ENCODE measurements at places on chromosomes 4 and X.

GRCh38 chr4:141058591-141059512 lies 74.4 kb downstream of the RNF150 start:
- DNase-seq, result no peak

DNA sequence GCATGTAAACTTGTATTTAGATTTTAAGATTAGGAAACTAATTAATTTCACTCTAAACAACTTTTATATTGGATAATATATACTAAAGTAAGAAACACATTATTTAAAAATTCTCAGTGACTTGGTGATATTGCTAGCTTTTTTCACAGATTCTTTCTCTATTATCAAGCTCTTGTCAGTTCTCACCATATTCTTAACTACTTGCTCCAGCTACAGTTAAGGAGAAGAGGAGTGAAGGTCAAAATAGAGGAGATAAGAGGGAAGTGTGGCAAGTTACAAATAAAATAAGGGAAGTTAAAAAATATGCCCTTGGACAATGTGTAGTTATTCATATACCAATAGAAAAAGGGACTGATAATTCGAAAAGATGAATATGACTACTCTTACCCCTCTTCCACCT lies 34.7 kb upstream of the NAF1 start:
- DNase-seq, result no peak

GRCh38 chr4:106775636-106776035 lies 260.5 kb downstream of the DKK2 start:
- DNase-seq, result no peak

DNA sequence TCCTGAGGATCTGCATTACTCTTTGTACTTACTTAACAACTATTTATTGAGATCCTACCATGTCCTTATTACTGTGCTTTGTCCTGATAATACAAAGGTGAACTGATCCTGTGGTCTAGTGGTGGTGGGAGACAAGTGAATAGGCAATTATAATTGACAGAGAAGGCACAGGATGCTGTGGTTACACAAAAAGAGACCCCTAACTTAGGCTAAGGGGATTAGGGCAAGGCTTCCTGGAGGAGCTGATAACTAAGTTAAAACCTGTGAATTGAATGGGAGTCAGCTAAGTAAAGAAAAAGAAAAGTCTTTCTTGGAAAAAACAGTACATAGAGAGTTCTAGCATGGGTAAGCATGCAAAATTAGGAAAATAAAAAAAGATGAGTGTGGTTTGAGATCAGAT lies 164.4 kb downstream of the LARP7 start:
- DNase-seq, result no peak

GRCh38 chr4:114866901-114867670 lies 246.3 kb downstream of the NDST4 start:
- DNase-seq, result no peak

- no peak for DNase-seq
Measured at GRCh38 chrX:48487362-48487798, 11.4 kb downstream of the FTSJ1 start.

DNA sequence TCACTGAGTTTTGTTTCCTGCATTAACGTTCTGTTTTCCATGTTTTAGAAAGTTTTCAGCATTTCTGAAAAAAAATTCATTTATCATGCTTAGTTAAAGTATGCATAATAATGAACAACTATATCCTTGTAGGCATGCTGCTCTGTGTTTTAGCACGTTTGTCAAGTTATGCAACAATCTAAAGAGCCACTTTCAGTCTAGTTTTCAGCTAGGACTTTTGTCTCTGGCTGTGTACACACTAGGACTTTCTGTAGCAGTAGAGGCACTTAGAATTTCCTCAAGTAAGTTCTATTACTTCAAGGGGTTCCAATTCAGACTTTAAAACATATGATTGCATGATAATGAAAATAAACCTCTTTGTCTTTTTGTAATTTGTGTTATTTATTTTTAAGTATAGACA lies 12.4 kb downstream of the DCAF8L1 start:
- no peak for DNase-seq

GRCh38 chrX:12225107-12225506 lies 86.8 kb downstream of the FRMPD4 start:
- no peak for DNase-seq

DNA sequence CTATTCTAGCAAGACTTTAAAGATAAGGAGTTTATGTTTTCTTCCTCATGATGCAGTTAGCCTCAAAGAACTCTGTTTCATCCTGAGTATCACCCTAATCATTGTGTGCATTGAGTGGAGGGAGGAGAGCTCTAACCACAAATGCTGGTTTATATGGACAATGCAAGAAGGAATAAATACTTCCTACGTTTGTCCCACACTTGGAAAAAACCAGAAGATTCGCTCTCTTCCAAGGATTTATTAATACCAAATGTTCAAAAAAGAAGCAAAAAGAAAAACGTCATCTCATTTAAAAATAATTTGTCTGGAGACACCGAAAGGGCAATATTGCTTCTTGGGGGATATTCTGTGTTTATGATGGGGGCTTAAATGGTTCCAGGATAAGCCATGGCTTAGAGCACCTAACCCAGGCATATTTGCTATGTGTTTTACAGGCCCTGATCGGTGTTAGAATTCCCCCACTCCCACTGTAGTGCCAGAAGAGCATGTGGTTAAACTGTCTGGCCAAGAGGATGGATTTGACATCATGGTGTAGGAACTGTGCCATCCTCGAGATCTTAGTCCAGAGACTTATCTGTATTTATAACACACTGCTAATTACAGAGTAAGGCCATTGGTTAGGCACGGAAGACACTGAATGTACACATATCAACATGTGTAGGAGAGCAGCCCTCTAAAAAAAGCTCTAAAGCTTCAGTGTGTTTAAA lies 227.2 kb downstream of the ANK2 start:
- no peak for DNase-seq

GRCh38 chr4:159079074-159079473 lies 23.8 kb upstream of the RAPGEF2 start:
- no peak for DNase-seq

DNA sequence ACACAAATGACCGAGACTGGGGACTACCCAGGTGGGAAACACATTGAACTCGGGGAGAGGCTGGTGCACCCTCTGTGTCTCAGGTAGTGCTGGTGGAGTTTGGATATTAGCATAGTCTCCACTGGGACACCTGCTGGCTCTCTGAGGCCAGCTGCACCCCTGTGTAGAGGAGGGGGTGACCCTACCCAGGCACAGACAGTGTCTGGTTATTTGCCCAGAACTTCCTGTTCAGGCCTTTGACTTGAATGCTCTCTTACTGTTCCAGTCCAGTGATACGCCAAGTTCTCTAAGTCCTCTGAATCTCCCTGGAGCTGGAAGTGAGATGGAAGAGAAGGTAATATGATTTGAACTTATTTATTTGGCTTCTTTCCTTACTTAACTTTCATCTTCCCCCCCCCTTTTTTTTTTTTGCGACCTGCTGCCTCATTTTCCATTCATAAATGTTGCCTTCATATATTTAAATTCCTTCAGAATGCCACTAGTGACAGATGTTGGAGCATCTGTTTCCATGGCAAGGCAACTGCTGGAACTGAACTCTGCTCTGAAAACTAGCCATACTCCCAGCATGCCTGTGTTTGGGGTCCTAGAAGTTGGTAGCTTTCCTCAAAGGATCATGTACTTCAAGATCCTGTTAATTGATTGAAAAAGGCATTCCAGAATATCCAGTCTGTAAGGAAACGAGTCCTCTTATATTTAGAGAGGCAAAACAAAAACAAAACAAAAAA lies 76.7 kb downstream of the AASDH start:
- DNase-seq, result no peak

- DNase-seq, result no peak
Measured at GRCh38 chr4:73011629-73011985, 57.9 kb downstream of the COX18 start.

DNA sequence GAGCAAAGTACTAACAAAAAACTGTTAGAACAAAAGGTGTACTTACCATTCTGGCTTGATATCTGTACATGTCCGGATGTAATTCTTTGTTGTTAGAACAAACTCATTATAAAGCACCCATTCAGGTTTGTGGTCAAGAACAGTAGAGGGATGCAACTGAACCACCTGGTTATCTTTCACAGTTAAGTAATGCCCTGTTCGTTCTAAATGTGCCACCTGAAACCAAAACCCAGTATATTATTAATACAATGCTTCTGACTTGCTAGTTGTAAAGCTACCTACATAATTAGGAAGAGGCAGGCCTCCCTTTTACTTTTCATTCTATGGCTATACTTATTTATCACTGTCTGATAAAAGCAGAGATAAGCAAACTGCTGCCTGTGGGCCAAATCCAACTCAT lies 54.8 kb downstream of the DHX15 start:
- DNase-seq, result no peak

DNA sequence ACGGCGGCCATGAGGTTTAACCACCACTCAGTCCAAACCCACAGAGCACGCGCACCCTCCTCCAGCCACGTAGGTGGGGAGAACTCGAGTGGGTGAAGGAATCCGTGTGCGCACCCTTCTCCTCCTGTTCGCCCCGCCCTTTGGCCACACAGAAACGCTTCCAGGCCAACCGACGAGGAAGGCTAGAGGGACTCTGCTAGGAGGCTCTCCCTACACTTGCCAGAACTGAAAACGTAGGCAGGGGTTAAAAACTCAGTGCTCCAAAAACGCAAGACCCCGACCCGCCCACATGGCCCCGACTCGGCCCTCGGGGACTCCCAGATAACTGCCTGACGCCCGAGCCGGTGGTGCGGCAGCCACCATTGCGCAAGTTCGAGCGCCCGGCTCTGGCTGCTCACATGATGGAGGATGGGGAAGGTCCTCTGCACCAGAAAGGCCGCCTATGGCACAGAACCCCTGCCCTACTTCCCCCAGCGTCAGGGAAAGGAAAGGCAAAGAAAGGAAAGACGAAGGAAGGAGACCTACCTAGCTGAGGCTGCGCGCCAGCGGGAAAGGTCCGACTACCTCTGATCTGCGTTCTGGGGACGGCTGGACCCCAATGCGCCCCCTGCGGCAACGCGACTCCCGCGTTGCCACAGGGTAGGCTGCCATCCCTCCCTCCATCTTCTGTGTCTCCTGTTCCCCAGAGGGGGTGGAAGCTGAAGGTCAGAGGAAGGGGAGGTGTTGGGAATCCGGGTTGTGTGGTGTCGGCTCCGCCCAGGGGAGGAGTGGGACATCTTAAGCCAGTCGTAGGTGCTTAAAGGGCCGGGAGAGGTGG lies 201.9 kb upstream of the AGTR2 start:
- DNase-seq, result peak; percentile 41

GRCh38 chr4:86557526-86557925 lies 36.6 kb upstream of the PTPN13 start:
- no peak for DNase-seq

- peak; percentile 85 for DNase-seq
Measured at GRCh38 chr4:40395908-40396793, 61.0 kb downstream of the CHRNA9 start.

DNA sequence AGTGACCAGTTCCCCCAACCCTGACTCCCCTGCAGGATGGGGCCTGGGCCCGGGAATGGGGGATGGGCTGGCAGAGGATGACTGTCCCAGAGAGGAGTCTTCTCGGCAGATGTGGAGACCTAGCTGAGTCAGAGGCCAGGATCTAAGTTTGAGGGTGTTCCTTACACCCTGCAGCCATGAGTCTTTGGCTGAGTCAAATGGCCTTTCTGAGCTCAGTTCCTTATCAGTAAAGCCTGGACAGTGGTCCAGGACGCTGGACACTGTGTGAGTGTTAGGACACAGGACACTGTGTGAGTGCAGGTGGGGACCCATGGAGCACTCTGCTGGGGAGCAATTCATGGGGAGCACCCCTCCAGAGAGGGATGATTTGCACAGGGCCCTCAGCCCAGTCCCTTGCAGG lies 5.0 kb downstream of the IL9R start:
- no peak for DNase-seq

GRCh38 chr4:15550491-15550890 lies 80.8 kb downstream of the CC2D2A start:
- DNase-seq, result no peak

- DNase-seq, result no peak
Measured at GRCh38 chr4:70715097-70715496, 6.7 kb upstream of the RUFY3 start.

DNA sequence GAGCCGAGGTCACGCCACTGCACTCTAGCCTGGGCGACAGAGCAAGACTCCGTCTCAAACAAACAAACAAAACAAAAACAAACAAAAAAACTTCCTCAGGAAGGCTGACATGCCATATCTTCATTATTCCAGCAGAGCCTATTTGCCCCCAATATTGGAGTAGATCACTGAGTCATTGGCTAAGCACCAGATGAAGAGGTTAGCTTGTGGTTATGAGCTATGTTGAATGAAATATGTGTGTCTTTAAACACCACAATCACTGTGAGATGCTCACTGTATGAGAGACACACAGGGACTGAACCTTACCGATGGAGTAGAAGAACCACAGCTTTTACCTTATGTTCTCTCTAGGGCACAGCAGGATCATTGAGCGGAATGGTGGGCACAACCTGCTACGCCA lies 122.1 kb upstream of the EOLA2 start:
- DNase-seq, result no peak

DNA sequence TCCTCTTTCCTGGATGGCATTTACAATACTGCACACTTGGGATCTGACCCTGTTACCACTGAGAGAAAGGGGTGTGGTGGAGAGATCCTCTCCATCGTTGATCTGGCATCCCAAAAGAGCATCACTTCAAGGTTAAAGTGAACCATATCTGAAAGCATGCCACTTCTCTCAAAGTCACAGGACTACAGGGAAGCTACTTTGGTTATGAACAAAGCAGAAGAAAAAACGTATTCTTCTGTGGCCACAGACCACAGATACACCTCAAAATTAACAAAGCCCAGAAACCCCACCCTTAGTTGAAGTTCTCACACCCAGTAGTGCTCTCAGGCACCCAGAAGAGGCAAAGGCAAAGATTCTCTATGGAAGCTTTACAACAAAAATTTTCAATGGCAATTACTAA lies 108.3 kb downstream of the JADE1 start:
- no peak for DNase-seq

DNA sequence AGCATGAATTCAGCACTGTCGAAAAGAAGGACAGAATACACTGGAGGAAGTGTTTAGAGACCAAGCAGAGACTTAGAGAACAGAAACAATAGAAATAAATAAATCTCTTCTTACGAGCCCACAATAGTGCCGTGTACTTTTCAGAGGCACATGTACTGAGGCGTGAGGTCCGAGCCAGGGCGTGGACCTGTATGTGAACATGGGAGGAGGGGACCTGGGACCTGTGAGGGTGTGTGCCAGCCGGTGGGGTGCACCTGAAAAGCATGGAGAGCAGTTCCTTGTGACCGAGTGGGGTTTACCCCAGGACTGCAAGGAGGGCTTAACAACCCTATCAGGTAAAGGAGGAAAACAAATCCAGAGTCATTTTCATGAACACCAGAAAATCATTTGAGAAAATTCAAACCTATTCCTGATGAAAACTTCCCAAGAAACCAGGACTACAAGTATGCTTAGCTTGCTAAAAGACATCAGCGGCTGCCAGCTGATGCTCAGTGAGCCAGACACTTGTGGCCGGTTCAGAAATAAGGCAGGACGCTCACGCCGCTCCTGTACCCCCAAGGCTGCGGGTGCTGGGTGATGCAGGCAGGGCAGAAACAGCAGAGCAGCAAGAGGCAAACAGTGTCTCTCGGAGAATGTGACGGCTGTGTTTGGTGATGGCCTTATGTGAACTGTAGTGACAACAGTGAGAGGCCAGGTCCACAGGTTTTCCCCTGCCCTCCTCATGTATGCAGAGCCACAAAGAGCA lies 37.1 kb downstream of the NELFA start:
- DNase-seq, result no peak

- peak; percentile 68 for DNase-seq
Measured at GRCh38 chr4:140049024-140049848, 104.7 kb downstream of the MAML3 start.

All from ovary (tissue), 10 donors.